Endothelial cell of umbilical vein (primary cell): ENCODE measurements at places on chromosomes 16 and 17.
A peak's percentile ranks its signal among the peaks of the same experiment; 100 is the strongest.

- no peak overlapping the region for H3K4me3 ChIP-seq
- H3K36me3 ChIP-seq: peaks cover 3% of the 10 kb centered on the region
- DNase-seq: no peak
- no peak overlapping the region for H3K27ac ChIP-seq
Observed at GRCh38 chr16:84735849-84736586, 36.2 kb downstream of the USP10 start.

- peaks cover 8% of the 10 kb centered on the region for H3K4me1 ChIP-seq
- no peak overlapping the region for H3K4me3 ChIP-seq
- H3K36me3 ChIP-seq: no peaks in the 10 kb centered on the region
- no peak for DNase-seq
Observed at GRCh38 chr17:7293159-7293558, 1.3 kb downstream of the YBX2 start.

DNA sequence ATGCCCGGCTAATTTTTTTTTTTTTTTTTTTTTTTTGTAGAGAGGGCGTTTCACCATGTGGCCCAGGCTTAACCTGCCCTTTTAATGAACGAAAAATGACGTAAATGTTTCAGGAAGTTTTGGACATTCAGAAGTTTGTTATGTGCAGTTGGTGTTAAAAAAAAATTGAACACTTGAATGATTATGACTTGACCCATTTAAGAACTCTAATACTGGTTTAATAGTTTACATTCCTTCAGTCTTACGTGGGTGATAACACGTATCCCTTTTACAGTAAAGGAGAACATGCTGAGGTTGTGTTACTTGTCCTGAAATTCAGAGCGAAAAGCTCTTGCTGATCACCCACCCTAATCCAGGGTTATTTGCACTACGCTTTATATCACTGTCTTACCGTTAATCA lies 1.7 kb downstream of the MLYCD start:
- H3K27me3 ChIP-seq: no peaks in the 10 kb centered on the region
- H3K4me1 ChIP-seq: peaks cover 10% of the 10 kb centered on the region
- no peak overlapping the region for H3K27ac ChIP-seq
- no peak for DNase-seq
- H3K4me3 ChIP-seq: no peak overlapping the region

GRCh38 chr16:70460737-70461261 lies 6.4 kb downstream of the FCSK start:
- no peak overlapping the region for H3K27ac ChIP-seq
- no peaks in the 10 kb centered on the region for H3K4me1 ChIP-seq
- peak; percentile 64 for DNase-seq
- H3K4me3 ChIP-seq: no peak overlapping the region
- H3K36me3 ChIP-seq: no peaks in the 10 kb centered on the region

- no peak for DNase-seq
- no peaks in the 10 kb centered on the region for H3K27me3 ChIP-seq
- H3K4me3 ChIP-seq: no peak overlapping the region
Observed at GRCh38 chr16:88732172-88732960, 26.1 kb downstream of the CTU2 start.

- no peaks in the 10 kb centered on the region for H3K27me3 ChIP-seq
- H3K4me1 ChIP-seq: peaks cover 32% of the 10 kb centered on the region
- no peak overlapping the region for H3K27ac ChIP-seq
- peak; percentile 53 for DNase-seq
- H3K4me3 ChIP-seq: no peak overlapping the region
Observed at GRCh38 chr17:68057531-68057952, 22.0 kb downstream of the KPNA2 start.
